ENCODE measurements at places on chromosomes 5 and 9.

DNA sequence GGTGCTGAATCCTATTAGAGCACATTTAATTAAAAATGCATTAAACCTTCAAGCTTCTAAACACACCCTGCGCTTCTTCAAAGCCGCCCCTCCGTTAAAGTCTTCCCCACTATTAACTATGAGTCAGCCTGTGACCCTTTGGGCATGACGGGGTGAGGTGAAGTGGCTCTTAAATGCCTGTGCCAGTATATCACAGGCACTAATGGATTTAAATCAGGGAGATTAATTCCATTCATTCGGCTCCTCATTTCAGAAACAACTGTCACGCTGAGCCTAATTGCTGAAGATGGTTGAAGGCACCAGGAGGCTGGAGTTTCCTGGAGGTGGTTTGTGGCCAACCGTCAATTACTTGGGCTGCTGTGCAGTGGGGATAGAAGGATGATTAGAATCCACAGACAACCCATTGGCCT is 192.6 kb upstream of the MSX2 start:
- no peak for DNase-seq

GRCh38 chr9:28073270-28073669 is 500.0 kb upstream of the C9orf72 start:
- no peak for DNase-seq

- DNase-seq: peak; percentile 41
Observed at GRCh38 chr5:132266031-132266835, 8.7 kb downstream of the PDLIM4 start.

DNA sequence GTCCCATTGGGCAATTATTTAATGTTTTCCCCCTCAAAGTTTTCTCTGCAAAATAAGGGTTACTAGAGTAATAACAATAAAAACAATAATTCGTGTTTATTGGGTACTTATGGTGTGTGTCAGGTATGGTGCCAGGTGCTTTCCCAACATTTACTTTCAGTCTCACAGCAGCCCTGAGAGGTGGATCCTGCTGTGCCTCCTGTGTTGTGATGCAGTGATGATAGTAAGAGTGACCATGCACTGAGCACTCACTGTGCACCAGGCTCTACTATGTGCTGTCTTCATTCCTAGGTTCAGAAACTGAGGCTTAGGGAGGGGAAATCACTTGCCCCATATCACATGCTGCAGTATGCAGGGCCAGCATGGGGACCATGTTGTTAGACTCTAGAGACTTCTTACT is 15.5 kb downstream of the OTULINL start:
- no peak for DNase-seq

DNA sequence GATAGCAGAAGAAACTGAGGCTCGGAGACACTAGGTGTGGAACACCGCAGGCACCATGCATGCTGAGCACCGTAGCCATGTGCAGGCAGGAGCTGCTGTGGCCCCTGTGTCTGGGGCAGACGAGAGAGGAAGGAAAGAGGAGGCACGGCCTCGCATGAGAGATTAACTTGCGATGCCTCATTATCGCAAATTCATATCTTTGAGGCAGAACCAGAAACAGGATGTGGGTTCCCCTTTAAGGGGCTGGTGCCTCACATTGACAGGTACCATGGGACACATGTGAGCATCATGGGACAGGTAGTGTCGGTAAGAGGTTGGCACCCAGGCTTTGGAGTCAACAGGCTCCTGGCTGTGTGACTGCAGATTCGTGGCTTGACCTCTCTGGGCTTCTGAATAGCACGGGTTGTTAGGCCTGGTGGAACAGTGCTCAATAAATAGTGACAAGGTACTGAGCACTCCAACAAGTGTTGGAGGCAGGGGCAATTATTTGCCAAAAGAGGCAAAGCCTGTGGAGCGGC is 40.8 kb downstream of the NAIF1 start:
- DNase-seq: no peak

DNA sequence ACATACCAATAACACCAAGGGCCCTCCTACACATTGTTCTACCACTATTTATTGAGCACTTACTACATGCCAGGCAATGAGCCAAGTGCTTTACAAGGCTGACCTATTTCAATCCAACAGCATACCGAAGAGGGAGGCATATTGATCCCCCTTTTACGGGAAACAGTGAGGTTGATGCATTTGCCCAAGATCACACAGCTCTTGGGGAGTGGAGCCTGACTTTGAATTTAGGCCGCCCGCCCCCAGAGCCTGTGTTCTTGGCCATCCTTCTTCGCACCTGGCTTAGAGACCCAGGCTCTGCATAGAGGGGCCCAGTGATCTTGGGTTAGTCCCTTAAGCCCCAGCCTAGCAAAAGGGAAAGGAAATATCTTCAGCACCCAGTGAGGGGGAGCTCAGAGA is 158.1 kb upstream of the IER5L start:
- DNase-seq: no peak

DNA sequence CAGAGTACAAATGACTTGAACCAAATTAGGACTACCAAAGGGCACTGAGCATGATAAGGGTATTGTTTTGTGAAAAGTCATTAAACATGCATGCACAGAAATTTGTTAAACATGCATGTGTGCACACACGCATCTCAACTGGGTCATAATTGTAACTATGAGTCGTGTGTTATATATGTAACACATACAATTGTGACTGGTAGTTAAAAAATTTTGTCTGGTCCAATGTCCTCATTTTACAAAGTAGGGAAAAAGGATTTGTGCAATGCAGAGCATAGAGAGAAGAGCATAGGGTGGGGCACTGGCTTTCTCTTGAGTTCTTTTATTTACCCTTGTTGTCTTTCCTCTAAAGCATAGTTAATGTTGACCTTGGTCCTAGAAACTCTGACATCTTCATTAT is 19.3 kb upstream of the IGFBPL1 start:
- DNase-seq: no peak

- DNase-seq: no peak
Observed at GRCh38 chr9:132041798-132042197, 37.9 kb downstream of the MED27 start.

- no peak for DNase-seq
Observed at GRCh38 chr5:53782620-53783019, 222.2 kb downstream of the NDUFS4 start.

DNA sequence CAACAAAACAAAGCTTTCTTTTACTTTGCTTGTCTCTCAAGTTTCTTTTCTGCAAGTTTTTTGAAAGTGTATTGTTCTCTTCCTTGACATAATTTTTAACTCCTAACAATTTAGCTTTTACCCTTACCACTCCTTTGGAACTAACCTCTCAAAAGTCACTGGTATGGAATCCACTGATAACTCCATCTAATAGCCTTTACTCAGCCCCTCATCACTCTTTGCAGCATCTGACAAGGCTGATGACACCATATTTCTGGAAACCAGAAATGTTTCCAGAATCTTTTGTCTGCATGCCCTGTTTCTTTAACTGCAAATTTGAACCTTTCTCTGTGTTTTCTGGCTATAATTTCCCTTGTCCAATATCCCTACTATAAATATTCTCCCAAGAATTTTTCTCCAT is 46.5 kb downstream of the ZNF474 start:
- DNase-seq: no peak

GRCh38 chr5:123964884-123965283 is 452.9 kb downstream of the CSNK1G3 start:
- no peak for DNase-seq

DNA sequence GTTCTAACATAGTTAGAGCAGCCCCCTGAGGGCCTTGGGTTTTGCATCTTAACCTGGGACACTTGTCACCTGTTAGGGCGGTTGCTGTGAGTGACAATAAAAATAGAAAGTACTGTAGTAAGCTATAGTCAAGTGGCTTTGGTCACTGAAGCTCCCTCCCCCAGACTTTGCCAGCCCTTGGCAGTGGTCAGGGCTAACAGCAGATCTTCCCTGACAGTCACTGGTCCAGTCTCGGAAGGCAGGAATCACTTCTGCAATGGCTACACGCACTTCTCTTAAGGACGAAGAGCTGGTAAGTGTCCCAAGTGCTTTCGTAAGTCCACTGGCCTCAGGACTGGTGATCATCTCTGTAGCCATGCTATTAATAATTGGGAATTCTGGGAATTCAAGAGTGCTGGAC is 115.0 kb upstream of the RUSC2 start:
- DNase-seq: no peak

- DNase-seq: no peak
Observed at GRCh38 chr9:127637322-127637847, 25.3 kb downstream of the STXBP1 start.

GRCh38 chr5:168721002-168721753 is 142.0 kb upstream of the PANK3 start:
- no peak for DNase-seq

DNA sequence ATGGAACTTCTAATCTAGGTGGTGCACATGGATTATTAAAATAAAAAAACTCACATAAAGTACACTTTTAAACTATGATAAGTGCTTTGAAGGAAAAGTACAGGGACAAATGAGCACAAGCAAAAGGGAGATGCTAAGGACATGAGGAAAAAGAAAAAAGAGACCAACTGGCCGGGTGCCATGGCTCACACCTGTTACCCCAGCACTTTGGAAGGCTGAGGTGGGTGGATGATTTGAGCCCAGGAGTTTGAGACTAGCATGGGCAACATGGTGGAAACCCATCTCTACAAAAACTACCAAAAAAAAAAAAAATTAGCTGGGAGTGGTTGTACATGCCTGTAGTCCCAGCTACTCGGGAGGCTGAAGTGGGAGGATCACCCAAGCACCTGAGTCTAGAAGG is 67.1 kb downstream of the SH3TC2 start:
- DNase-seq: no peak

- DNase-seq: no peak
Observed at GRCh38 chr9:130209422-130209821, 37.2 kb downstream of the NCS1 start.

DNA sequence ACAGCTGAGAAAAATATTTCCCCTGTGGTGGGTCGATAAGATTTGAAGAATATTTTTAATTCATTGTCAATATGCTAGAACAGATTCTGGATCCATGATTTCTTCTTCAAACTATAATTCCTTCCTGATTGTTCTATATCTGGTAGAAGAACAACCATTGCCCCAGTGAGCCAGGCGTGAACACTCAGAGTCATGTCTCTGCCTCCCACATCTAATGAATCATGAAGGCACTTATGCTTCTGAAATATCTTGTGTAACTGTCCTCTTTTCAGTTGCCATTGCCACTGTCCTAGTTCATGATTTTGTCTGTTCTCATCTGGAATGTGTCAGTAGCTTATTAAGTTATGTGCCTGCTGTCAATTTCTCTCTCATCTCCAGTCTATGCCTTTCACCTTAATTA is 40.0 kb downstream of the GABRG2 start:
- no peak for DNase-seq

- DNase-seq: peak; percentile 72
Observed at GRCh38 chr9:116156621-116157314, 3.2 kb downstream of the PAPPA start.

DNA sequence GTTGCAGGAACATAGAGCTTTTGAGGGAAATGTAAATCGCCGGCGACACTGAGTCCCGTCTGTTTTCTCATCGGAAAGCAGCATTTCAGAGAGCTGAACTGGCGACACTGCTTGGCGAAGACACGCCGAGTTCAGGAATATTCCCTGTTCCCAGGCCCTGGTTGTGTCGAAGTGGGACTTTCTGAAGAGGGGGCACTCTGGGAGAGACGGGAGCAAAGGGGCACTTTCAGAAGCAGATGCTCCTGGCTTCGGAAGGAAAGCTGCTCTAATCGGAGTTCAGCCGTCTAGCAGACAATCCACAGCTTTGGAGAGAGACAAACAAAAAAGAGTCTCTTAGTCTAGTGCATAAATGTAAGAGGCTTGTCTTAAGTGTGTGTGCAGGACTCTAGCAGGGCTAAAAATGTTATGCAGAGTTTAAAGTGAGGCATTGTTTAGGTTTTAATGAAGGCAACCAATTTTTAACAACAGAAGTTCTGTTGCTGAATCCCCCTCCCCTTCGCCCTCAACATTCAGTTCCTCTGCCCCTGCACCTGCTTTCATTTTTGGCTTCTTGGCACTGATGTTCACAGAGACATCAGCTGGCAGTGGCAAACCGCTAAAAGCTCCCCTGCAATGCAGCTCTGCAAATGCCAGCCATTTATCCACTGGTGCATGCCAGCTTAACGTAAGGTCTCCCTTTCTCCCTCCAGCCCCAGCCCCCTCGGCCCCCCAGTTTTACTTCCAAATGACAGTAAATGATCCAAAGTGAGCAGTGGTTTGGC is 289.5 kb upstream of the MPDZ start:
- DNase-seq: peak; percentile 68

- peak; percentile 94 for DNase-seq
Observed at GRCh38 chr9:123929870-123930831, at the start of gene DENND1A. Gene DENND1A (minus strand): TSS chr9:123930126. CDS start chr9:123929905, 221 bp downstream.

GRCh38 chr9:77954013-77954665 is 77.5 kb downstream of the GNAQ start:
- no peak for DNase-seq

DNA sequence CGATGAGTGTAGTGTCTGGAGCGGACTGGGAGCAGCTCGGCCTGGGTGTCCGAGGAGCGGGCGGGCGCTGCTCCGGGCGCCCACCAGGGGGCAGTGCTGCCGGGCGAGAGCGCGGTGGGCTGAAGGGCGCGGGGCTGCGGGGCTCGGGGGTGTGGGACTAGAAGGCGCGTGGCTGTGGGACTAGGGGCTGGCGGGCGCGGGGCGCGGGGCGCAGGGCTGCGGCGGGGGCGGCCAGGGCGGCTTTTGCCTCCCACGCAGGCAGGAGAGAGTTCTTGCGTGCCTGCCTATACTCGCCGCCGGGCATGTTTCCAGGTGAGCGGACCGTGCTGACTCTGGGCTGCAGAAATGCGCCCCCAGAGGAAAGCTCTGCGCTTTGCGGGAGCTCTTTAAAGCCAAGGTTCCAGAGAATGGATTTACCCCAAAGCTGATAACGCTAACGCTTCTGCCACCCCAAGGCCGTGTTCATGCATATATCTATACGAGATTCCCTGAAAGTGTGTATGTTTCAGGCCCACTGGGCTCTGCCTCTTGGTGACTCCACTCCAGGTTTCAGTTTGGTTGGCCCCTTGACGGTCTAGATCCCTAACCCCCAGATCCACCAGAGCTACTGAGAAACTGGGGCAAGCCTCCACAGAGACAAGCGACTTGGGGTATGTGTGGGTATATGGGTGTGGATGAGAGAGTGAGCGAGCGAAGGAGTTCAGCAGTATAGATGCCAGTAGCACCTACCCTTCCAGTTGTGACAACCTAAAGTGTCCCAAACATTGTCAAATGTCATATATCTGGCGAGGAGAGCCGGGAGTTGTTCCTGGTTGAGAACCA is 56.2 kb downstream of the ACER2 start:
- DNase-seq: peak; percentile 78

- no peak for DNase-seq
Observed at GRCh38 chr5:90996089-90996488, 387.0 kb downstream of the ARRDC3 start.
